Activated naive CD4-positive, alpha-beta T cell (primary cell): ENCODE measurements at places on chromosomes 3 and 15.

- DNase-seq, result no peak
These were observed 275.5 kb downstream of the GAP43 start for GRCh38 chr3:115898656-115899410.

DNA sequence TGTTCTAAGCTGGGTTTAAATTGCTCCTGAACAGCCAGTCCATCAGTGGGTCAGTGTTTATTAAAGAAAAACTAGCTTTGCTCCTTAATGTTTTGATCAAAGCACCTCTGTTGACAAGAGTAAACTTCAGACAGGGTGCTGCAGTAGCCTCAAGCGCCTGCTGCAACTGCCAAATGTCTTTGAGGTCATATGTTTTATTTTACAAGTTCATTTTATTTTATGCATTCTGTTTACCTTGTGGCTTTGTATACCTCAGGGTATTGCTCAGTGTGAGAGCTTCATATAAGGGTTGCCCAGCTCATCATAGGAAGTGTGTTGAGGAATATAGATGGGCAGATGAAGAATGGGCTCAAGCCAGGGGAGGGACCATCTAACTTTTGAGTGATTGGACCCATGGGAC, 8.5 kb downstream of the MYZAP start:
- no peak for DNase-seq

- DNase-seq, result no peak
These were observed 81.5 kb downstream of the PPM1L start for GRCh38 chr3:160837394-160837980.

GRCh38 chr3:76561494-76562236, 478.2 kb upstream of the ROBO2 start:
- no peak for DNase-seq

DNA sequence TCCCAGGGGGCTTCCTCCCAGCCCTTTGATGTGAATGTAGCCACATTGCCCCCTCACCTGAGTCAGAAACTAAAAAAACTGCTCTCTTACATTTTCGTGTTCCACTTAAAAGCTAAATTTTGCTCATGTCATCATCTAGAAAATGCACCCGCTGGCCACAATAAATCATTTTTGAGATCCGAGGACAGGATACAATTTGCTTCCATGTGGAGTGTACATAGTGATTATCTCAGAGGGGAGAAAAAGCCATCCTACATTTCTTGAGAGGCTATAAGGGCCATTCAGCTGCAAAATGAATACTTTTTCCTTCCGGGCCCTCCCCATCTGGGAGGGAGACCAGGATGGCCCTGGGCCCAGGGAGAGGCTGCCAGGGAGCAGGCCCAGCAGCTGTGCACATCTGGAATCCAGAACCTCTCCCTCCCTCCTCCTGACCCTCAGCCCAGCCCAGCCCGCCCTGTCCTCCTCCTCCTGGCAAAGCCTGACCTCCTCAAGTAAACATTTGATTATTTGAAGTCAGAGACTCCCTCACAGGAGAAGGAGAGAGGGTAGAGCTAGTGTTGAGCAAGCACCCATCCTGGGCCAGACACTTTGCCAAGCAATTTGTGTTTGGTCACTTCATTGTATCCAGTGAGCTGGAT, 59.1 kb downstream of the CORO2B start:
- no peak for DNase-seq

- DNase-seq, result no peak
These were observed 17.4 kb upstream of the CACNA2D2 start for GRCh38 chr3:50520849-50521248.

DNA sequence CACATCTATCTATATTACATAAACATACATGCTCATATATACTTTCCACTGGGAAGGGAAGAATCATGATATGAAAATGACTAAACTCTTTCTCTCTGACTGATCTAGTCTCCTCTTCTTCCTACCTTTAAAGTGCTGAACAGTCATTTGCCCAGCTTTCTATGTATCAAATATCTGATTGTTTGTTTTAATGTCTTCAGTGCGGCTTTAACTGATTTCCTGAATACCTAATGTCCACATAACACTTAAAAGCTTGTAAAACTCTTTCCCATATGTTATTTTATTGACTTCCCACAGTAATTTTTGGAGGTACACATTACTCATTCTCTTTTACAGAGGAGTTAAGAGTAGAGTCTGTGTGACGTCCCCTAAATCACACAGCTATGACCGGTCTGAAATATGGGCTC, 28.2 kb downstream of the CPOX start:
- no peak for DNase-seq

DNA sequence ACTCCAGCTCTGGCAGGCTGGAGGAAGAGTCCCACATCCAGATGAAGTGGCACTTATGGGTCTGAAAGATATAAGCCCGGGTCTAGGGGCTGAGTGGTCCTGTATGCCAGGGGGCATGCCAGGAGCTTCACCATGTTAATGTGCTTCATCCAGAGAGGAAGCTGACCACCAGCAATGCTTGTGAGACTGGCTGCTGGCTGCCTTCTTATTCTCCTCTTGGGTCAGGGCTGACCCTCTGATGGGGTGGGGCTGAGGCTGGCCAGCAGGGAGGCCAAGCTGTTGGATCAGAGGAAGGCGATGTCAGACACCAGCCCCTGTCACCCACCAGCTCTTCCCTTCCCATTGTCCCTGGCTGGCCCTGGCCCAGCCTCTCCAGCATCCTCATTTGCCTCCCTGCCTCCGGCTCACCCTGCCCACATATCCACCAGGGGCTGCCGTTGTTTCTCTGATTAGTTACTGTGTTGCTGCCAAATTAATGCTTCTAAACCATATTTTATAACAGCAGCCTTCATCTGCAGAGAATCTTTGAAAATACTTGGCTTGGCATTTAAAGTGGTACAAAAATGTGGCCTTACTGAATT, 20.4 kb upstream of the PSTPIP1 start:
- DNase-seq, result no peak

GRCh38 chr3:185779461-185779860, 45.4 kb downstream of the IGF2BP2 start:
- DNase-seq, result no peak
